ENCODE measurements at places on chromosomes 3 and 15. TPM values are rescaled to one million over a fixed set of nuclear protein-coding genes. Genes with fewer than 3 reads are reported as not detected.

DNA sequence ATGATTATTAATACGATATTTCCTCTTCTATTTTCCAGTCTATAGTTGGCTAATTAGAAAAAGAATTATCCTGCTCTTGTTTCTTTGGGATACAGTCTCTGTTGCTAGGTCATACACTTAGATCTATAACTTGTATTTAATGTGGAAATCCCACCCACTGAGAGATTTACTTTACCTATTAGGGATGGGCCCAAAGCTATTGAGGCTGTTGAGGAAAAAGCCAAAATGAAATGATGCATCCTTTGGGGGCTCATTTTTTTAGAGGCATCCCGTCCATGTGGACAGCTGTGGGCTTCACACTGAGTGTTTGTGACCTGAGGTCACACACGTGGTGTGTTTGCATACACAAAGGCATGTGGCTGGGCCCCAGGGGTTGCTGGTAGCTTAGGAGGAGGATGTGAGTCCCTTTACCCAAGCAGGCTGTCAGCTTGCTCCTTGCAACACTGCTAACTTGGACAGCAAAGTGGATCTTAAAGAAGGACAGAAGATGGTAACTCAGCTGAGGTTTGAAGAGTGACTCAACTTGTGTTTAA is 477.4 kb downstream of the AGBL1 start:
- DNase-seq, result peak; percentile 89

- DNase-seq, result peak; percentile 65
Observed at GRCh38 chr3:73933585-73933984, 308.8 kb upstream of the PDZRN3 start.

GRCh38 chr15:87401973-87402372 is 854.6 kb downstream of the NTRK3 start:
- no peak for DNase-seq

Gene CCDC9B
- 14.2 TPM for polyA plus RNA-seq

DNA sequence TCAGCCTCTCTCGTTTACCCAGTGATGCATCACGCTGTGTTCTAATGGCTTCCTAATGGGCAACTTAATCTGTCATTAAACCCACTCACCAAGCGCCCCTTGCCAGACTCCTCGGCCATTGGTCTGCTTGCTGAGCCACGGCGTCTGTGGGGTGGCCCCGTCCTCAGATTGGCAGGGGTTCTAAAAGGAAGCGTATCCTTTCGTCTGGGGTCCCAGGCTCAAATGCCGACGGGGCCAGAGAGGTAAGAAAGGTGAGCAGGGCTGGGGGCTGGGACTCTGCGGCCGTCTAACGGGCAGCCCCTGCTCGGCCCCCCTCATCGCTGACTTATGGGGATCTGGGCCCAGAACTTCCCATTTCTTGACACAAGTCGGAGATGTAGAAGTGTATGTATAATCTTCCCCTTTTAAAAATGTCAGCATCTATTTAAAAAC is 315.1 kb upstream of the PROK2 start:
- no peak for DNase-seq

DNA sequence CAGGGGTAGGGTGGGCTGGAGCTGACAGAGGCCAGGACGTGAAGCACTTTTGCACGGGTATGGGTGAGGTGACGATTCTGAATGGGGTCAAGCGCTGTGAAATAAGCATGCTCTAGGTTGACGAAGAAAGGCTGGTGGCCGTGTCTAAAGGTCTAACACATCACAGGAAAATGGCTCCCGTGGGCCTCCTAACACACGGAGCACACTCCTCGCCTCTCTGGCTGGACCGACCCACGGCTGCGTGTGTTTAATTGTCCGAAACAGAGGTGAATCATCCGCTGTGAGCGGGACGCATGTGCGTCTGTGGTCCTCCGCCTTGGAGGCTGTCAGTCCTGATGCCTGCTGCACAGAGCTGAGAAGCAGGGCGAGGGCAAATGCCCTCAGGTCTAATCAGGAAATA is 130.6 kb downstream of the NSMCE3 start:
- DNase-seq, result no peak

GRCh38 chr15:67575039-67575502 is 32.6 kb downstream of the MAP2K5 start:
- no peak for DNase-seq

Gene NANOGP8
- polyA plus RNA-seq, result not detected

GRCh38 chr3:177633671-177634207 is 436.5 kb upstream of the TBL1XR1 start:
- no peak for DNase-seq

Gene C3orf33
- 4.0 TPM for polyA plus RNA-seq

GRCh38 chr3:180383332-180384020 is 218.5 kb upstream of the TTC14 start:
- no peak for DNase-seq

DNA sequence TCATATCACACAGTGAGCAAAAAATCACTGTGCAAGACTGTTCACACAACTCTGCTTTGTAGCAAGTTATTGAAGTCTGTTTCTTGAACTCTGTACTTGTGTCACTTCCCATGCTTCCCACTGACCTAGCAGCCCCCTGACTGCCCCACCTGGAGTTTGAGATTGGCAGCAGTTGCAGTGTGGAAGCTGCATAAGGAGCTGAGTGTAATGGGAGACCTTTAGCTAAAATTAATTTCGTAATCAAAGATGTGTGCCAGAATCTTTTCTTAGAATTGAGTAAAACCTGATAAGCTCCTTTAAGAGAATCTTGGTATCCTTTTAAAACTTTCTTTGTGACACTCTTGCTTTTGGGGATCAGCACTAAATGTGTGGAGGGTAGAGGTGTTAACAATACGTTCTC is 42.8 kb downstream of the NKIRAS1 start:
- peak; percentile 34 for DNase-seq

Gene PARP15
- polyA plus RNA-seq, result 1.1 TPM

Gene HRG
- polyA plus RNA-seq, result 0.30 TPM

DNA sequence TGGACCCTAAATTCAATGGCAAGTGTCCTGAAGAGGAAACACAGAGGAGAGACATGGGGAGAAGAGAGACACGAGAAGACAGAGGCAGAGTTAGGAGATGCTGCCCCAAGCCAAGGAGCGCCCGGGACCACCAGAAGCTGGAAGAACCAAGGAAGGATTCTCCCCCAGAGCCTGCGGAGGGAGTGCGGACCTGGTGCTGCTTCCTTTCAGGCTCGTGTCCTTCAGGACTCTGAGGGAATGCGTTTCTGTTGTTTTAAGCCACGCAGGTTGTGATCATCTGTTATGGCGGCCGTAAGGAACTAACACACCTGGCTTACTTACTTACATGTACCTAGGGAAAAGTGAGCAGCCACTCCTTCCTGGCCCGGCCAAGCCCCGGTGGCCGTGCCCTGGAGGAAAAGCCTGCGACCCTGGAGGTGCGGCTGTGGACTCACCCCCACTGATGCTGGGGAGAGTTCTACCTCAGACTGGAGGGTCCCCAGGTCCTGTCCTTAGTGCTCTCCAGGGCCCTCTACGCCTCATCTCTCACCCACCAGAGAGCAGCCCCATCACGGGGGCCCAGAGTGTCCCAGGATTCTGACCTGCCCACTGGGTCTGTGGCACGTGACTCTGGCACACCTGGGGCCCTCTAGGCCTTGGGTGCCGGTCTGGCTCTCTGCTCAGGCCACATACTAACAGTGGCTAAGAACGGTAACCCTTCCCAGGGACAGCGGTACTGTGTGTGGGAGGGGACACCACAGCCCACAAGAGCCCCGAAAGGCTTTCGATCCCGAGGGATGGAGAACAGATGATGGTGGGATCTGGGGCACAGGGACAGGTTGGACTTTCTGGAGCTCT is 61.8 kb downstream of the ITGA11 start:
- DNase-seq, result no peak

- DNase-seq, result no peak
Observed at GRCh38 chr15:90465930-90466567, 63.7 kb upstream of the CRTC3 start.
